Left lung (tissue), 14 donors: ENCODE measurements at places on chromosomes 16 and 17. TPM values are rescaled to one million over a fixed set of nuclear protein-coding genes. Genes with fewer than 3 reads are reported as not detected.

TRIM72 gene
- 0.08 TPM for total RNA-seq

DNA sequence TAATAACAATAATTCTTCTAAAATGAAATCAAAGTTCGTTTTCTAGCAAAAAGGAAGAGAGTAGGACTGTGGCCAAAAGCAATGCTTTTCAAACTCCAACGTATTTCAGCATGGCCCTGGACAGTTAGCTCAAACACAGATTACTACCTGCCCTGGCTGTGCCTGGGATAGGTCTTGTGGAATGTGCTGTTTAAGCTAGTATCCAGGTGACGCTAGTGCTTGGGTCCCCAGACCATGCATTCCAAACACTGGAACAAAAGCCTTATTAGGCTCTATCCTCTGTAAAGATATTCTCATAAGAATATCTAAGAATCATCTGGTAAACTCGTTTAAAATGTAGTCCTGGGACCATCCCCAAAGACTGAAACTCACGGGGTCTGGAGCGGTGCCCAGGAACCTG lies 52.6 kb upstream of the MEAK7 start:
- H3K27me3 ChIP-seq: no peaks in the 10 kb centered on the region
- no peak overlapping the region for H3K27ac ChIP-seq
- no peak overlapping the region for H3K4me3 ChIP-seq
- DNase-seq: no peak
- H3K4me1 ChIP-seq: no peaks in the 10 kb centered on the region

CRYBA1 gene
- total RNA-seq: not detected

PKMYT1 gene
- total RNA-seq: 14.3 TPM

WNT9B gene
- total RNA-seq: 0.23 TPM

DNA sequence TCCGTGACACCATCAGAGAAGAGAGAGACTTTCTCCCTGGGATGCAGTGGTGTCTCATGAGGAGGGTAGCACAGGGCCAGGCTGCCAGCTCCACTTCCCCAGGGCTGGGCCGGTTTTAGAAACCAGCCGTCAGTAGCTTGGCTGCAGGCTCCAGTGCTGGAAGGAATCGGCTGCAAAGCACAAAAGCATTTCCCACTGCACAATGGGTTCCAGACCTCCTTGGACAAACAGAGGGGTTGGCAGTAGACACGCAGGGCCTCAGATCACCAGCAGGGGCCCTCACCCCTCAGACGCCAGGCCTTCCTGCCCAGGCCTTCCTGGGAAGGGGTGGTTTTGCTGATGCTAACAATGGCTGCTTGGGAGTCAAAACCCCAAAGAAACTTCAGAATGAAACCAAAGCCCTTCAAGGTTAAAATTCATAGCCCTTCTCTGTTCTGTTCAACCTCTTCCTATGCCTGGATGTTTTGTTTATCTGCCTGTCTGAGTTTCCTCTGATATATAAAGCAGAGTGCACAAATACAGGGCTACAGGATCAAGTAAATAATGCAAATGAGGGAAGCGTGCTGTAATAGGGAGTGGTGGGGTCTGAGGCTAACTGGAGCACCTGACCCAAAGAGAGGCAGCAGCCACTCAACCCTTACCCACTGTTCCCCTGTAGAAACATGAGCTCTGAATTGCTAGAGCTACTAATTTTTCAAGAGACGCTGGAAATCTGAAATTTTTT lies 26.2 kb downstream of the TEKT5 start:
- H3K27ac ChIP-seq: no peak overlapping the region
- H3K4me3 ChIP-seq: no peak overlapping the region
- H3K36me3 ChIP-seq: no peaks in the 10 kb centered on the region
- no peak for DNase-seq
